ENCODE measurements at places on chromosomes 5 and 9.
A peak's percentile ranks its signal among the peaks of the same experiment; 100 is the strongest.

DNA sequence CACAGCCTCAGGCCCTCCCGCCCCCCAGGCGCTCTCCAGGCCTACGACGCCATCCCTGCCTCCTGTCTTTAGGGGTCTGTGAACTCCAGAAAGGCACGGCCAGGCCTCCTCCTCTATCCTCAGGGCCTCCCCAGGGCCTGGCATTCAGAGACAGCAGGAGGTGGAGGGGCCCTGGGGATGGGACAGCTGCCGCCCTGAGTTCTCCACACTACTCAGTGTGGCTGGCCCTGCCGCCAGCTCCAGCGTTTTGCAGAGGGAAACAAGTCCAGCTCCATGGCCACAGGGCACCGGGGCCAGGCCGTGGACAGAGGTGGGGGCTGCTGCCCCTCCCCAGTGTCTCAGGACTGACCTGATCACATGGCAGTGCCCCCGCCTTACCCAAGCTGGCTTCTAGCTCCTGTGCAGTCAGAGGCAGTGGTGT lies 16.4 kb downstream of the SH3GLB2 start:
- DNase-seq, result no peak

GRCh38 chr9:25212361-25212760 lies 465.9 kb downstream of the TUSC1 start:
- DNase-seq, result no peak

GRCh38 chr5:74957029-74957784 lies 91.0 kb upstream of the FAM169A start:
- no peak for DNase-seq

DNA sequence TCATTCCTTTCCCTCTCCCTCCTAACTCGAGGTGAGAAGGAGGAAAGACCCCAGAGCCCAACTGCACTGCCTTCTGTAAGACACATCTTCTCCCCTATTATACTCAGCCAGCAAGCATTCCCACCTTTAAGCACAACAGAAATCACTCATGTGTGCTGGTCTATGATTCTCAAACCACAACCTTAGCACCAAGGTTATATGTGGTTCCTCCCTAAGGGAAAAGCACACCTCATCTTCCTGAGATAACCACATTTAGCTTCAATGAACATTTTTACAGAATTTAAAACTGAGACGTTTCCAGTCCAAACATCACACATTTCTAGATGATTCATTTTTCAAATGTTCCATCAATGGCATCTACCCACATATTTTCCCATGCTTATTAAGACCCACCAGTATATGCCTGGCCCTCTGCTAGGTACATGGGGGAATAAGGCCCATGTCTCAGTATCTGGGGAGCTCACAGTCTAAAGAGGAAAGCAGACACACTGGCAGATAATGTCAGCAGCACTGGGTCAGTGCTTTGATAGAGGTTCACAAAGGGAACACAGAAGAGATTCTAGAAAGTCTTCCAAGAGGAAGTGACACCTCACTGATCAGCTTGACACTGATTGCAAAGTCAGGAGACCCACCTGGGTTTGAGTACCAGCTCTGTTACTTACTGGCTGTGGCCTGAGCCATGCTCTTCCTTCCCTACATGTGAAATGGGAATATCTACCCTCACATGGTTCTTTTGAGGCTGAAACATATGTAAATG lies 245.4 kb downstream of the DENND1A start:
- DNase-seq, result no peak

GRCh38 chr9:112037281-112038016 lies 137.6 kb downstream of the SUSD1 start:
- DNase-seq, result peak; percentile 96

DNA sequence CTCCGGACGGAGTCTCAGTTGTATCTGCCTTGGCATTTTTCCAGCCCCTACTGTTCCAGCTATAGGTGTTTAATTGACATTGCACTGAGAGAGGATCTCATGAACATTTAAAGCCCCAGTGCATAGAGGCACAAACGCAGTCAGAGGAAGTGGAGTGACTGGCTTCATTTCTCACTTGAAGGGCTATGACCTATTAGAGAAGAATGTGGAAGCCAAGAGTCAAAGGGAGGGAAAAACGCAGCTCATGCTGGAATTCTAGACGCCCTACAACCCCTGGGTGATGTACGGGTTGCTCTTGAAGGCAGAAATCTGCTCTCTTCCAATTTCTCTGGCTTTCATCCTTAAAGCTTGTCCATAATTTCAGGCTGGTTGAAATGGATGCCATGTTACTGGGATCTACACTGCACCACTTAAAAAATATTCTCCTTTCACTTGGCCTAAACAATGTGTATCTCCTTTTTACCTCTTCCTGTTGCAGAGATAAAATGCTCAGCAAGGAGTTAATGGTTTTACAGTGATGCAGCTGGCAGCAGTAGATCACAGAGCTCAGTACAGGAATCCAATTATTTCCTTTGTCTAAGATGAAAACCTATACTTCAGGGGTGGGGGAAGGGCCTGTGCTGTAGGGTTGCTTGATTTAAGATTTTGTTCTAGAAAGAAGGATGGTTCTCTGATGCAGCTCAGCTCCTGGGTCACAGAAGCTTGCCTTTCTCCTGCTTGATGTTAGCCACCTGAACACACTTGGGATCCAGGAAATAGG lies 61.8 kb upstream of the MAMDC2 start:
- DNase-seq, result no peak

DNA sequence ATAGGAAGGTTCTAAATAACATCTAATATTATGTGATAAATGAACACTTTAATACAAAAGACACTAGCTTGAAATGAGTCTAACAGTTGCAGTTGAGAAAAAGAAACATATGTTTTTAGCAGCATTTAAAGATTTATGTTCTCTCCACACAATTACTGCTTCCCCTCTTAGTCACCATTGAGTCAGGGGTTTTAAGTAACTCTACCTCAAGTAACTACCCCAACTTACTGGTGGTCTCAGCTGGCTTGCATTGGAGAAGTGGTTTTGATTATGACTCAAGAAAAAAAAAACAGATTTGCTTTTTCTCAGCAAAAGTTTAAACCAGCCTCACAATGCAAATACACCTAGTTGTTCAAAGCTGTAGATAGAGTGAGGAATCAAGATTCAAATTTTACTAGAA lies 1216.5 kb upstream of the CDH9 start:
- DNase-seq, result no peak

DNA sequence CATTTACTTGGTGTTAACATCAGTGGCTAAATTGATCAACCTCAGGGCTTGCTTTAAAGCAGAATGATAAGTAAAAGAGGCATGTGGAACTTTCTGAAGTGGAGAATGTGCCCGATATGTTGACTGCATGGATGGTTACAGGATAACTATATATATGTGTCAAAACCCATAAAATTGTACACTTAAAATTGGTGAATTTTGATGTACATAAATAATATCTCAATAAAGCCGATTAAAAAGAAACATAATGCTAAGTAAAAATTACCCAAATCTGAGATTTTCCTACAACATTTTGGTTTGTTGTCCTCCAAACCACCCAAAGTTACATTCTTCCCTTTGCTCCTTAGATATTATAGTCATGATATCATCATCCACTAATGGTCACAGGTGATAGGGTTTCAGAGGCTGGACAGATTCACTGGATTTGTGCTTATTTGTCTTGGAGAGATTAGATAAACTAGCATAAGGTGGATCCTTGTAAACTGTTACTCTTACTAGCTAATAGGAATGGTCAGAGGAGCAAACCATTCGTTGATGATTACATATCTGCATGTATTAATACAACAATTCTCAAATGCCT lies 119.7 kb upstream of the RPS23 start:
- DNase-seq, result no peak

DNA sequence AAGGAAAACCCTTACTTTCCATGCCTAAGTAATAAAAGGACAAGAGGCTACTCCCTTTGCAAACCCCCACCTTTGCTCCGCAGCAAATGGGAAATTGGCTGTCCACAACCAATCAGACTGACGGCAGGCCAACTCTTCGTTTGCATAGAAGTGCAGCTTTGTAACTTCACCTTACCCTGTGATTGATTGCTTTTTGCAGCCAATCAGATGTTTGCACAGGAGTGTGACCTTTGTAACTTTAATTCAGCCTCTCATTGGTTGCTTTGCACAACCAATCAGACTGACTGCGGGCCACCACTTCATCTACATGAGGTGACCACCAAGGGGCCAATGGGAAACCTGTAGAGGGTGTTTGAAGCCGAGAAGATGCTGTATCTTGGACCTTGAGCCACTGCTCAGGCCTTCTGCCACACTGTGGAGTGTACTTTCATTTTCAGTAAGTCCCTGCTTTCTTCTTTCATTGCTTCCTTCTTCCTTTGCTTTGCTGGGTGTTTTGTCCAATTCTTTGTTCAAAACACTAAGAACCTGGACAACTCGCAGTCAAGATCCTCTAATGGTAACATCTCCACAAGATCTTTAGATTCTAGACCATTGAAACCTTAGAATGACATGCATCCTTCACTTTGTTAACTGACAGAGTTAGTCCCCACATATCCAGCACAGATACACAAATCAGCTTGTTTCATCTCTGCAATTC lies 51.3 kb upstream of the FREM1 start:
- no peak for DNase-seq

- DNase-seq, result no peak
These were observed 177.1 kb downstream of the NFIB start for GRCh38 chr9:14136646-14137370.

DNA sequence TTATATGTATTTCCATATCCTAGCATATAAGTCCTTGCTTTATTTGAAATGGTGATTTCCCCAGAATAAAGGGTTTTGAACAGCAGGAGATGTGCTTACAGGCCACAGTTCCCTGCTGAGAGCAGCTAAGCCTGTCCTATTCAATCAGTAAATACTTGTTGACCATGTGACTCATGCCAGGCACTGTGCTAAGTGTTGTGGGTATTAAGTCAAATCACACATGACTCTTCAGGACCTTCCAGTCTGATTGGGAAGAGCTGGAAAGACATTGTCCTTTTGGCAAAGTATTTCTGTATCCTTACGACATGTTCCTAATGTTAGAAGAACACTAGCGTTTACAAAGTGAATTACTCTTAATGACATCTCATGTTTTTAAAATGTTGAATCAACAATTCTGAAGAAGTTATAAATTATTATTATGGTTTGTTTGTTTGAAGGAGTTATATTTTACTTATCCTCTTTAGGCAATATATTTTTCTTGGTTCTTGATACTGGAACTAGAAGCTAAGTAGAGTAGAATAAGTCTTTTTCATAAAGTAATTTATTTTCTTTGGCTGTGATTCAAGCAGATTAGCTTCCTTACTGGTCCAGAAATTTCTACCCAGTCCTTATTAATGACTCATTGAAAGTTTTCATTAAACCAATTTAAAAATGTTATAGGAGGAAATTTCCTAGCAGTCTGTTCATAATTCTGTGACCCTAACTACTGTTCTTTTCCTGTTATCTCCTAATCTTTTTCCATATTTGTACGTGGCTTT lies 82.1 kb downstream of the GAPVD1 start:
- no peak for DNase-seq

- DNase-seq, result no peak
These were observed 8.8 kb upstream of the PLIN2 start for GRCh38 chr9:19136129-19136528.

DNA sequence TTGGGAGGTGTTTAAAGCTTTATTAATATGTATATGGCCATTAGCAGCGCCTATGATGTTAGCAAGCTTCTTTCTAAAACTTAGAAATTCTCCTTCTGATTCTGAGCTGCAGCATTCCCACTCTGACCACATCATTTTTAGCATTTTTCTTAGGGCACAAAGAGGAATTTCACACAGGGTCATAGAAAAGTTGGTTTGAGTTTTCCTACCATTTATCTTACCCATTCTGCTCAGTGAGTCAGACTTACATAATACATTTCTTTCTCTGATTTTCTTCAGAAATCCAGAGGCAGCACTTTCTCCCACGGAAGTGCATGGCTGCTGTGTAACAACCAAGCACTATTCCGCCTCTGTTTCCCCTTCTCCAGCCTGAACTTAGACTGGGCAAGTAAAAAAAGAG lies 246.6 kb downstream of the ARL15 start:
- peak; percentile 84 for DNase-seq

GRCh38 chr9:2138646-2139045 lies 123.5 kb downstream of the SMARCA2 start:
- no peak for DNase-seq

DNA sequence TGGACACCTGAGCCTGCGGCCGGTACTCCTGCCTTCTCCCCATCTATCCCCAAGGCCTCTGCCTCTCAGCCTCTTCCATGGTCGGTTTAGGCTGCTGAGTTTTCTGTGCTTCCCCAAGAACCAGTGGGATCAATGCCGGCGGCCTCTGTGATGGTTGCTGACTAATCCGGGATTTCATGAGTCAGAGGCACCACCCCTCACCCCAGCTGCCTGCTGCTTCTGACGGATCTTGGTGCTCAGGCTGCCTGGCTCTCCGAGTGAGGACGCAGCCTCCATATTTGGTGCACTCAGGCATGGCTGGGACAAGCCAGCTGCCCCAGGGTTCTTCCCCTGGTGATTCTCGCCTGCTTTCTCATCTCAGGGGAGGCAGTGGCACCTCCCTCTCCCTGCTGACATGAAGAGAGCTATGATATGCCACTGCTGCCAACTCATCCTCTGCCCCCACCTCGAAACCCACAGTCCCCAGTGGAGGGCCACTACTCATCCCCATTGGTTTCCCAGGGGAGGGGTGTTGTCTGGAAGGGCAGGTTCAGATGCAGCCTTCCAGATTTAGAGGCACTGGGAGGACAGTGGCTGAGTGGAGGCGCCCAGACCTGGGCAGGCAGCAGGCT lies 3.3 kb upstream of the MAN1B1 start:
- DNase-seq, result peak; percentile 82
